Large intestine (tissue), 12 donors: ENCODE measurements at places on chromosomes 5 and 9.

- DNase-seq = peak; percentile 53
These were observed 18.4 kb downstream of the CDC42SE2 start for GRCh38 chr5:131282235-131282634.

- DNase-seq = no peak
These were observed 9.2 kb upstream of the CFAP157 start for GRCh38 chr9:127697575-127697974.

- DNase-seq = no peak
These were observed 215.3 kb downstream of the NFIB start for GRCh38 chr9:14098486-14099180.

- DNase-seq = peak; percentile 34
These were observed 42.3 kb upstream of the NOTCH1 start for GRCh38 chr9:136587944-136588662.

GRCh38 chr5:66242050-66242715 is 98.1 kb downstream of the SREK1 start:
- DNase-seq = no peak

- DNase-seq = peak; percentile 73
These were observed 394.0 kb upstream of the KLF4 start for GRCh38 chr9:107883496-107884124.

DNA sequence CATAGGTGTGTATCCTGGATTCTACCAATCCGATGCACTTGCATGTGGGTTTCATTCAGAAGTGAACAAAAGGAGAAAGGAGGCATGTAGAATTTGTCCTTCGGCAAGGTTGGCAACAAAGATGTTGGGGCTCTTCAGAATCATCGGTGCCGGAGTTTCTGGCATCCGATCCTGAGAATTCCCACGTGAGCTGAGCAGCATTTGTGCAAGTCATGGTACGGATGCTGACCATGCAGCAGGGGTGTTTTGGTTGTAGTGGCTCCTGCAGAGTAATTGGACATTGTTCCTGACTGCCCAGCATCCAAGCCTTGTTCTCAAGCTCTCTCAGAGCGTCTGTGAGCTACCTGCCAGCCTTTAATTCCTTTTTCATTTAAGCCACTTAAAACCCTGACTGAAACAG is 19.0 kb upstream of the POC5 start:
- no peak for DNase-seq

DNA sequence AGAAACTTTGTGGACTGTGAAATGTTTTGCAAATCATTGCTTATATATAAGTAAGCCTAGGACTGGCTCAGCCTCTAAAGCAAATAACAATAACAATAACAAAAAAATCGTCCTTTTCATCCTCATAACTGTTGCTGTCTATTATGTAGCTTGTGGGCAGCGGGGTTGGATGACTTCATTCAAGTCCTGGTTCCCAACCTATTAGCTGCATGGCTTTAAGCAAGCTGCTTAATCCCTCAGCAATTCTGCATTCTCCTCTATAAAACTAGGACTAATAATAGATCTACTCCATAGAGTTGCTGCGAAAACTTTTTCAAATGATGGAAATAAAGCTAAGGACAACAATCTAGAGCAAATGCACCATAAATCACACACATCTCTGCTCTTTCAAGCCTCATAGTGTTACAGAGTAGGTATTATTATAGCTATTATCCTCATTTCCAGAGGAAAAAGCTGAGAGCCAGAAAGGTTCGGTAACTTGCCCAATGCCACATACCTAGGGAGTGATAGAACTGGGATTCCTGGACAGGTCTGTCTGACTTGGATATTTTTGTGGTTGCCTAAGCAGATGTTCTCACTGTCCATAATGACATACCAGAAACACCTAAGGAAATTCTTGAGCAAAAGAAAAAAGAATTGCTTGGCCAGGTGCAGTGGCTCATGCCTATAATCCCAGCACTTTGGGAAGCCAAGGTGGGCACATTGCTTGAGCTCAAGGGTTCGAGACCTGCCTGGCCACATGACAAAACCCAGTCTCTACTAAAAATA is 98.8 kb upstream of the ADRA1B start:
- DNase-seq = no peak

DNA sequence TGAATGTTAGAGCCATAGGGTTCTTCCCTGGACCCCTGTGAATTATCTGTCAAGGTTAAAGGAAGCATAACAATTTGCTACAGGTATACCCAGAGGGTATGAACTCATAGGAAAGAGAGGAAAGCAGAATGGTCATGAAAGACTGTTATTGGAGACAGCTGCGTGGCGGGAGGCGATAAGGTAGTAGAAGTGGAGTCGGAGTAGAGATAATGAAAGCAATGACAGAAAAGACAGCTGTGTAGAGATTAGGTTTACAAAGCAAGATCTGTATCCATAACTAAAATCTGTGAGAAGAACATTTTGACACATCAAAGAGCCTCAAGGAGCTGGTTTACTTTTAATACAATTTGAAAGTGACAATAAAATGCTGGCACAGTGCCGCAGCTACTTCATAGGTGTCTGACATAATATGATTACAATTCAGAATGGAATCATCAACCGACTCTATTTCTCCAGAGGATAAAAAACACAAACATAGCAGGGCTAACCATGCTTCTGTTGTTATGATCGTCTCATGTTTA is 603.9 kb downstream of the CDH12 start:
- DNase-seq = no peak

GRCh38 chr5:83724001-83724400 is 3.3 kb upstream of the HAPLN1 start:
- DNase-seq = peak; percentile 82

DNA sequence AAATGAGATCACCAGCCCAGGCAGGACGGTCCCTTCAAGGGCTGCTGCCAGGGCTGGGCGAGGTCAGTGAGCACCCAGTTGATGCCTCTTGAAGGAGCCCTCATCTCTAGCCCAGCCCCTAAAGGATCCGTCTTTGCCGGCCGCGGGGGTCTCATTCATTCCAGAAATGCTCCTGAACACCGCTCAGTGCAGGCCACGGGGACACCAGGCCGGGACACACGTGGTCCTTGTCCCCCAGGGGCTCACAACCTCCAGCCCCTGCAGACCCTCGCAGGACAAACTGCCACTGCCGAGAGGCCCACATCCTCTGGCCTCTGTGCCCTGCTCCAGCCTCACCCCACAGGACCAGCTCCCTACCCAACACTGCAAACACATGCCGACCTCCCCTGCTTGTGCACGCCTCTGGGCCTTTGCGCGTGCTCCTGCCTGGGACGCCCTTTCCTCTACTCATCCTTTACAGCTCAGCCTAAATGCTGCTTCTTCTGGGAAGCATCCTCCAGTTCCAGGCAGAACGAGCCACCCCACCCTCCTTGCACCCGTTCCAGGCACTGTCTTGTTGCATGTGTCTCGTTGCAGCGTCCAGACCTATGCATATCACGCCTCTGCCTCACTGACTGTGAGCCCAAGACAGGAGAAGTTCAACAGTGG is 10.3 kb upstream of the LAMC3 start:
- DNase-seq = no peak

DNA sequence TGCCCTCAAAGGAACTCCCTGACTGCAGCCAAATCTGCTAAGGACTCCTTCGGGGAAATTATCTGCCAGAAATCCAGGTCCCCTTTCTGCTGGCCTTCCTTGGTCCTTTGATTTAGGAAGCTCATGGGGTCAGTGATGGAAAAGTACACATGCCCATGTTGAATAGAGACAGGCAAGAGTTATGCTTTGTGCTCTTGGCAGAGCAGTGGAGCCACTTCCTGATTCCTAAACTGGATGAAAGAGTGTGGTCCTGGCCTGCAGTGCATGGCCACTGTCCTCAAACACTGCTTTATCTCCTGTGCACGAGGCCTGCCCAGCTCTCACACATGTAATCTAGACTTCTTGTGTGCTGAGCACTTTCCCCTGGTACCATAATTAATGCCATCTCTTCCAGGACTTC is 2.0 kb upstream of the EBF1 start:
- DNase-seq = no peak

GRCh38 chr5:110956280-110956912 is 115.1 kb upstream of the TSLP start:
- no peak for DNase-seq

DNA sequence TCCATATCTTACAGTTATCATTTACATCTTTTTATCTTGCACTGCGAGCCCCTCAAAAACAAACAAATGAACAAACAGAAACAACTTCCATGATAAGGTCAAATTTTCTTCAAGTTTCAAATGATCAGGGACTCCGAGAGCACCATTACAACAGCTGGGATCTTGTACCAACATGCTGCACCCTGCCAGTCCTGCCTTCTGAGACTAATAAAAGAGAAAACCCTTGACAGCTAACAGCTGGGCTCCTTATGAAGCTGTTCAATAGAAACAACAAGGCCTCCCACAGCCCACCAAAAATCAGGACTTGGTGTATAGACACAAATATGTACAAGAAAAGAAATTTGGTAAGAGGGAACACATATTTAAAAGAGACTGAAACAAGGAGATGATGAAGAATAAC is 985.3 kb upstream of the DMAC1 start:
- DNase-seq = no peak

DNA sequence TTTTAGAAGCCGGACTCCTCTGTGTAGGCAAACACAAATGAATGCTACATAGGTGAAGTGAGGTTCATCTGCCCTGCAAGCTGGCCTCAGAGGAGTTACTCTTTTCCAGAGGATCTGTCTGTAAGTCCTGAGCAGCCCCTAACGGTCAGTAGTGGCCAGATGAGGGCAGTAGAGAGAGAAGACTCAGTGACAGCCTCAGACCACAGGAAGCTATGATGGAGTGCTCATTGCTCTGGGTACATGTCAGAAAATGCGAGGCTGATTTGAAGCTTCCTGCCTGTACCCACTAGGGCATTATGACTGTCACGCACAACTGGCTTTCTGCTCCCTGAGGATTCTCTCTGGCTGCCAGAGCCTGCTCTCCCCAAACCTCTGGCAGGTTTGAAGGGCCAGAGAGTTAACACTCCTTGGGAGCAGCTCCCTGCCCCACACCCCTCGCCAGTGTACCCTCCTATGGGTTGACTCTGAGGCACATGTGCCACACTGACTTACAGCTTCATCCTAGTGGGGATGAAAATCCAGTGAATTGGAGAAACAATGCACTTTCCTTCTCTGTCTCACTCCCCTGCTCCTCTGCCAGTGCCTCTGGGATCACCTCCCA is 141.5 kb downstream of the GABRG2 start:
- DNase-seq = peak; percentile 30

DNA sequence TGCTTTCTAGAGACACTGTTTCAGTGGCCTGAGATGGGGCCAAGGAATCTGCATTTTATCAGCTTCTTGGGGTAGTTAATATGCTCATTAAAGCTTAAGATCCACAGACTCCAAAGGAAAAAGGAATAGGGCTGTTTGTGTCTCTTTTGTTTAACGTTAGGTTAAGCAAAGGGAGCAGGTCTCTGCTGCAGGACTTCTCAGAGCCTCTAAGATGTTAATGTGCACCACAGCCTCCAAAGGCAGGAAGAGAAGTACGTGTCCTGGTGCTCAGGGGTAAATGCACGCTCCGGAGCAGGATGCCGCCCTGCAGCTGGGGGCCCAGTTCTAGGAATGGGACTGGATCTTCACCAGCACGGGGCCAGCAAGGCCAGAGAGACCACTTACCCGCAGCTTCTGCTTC is 19.6 kb downstream of the SPARC start:
- no peak for DNase-seq
